ENCODE measurements at places on chromosomes 11 and 22.

- DNase-seq: no peak
These were observed 91.9 kb downstream of the LRRC32 start for GRCh38 chr11:76578654-76579055.

DNA sequence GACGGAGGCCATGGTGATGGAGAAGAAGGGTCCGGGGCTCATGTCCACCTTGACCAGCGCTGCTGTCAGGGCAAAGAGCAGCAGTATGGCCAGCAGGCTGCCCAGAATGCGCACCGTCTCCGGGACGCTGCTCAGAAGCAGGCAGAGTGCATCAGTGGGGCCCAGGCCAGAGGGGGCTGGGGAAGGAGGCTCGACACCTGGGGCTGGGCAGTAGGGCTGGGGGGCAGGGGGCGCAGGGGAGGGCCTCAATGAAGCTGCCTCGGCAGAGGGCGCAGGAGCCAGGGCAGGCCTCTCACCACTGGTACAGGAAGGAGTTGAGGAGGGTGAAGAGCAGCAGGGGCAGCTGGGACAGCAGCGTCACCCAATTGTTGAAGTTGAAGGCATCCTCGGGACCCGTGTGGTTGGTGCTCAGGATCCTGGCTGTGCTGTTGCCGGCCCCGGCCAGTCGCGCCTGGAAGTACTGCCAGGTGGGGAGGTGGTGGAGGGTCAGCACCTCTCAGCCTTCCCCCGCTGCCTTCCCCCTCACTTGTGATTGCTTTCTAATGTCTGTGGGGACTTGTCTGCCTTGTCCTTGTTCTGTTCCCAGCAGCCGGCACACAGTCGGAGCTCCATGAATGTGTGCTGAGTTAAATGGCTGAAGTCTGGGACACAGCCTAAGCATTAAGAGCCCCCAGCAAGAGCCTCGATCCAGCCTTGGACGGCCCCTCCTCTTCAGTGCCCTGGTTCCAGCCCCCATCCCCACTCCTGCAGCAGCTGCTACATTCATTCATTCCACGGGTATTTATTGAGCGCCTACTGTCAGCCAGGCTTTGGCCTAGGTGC lies 2.3 kb downstream of the SLC29A2 start:
- no peak for DNase-seq

- DNase-seq: no peak
These were observed 15.2 kb upstream of the SLC6A5 start for GRCh38 chr11:20584093-20584774.

- DNase-seq: no peak
These were observed 2267.9 kb upstream of the RAG2 start for GRCh38 chr11:38865922-38866321.
